ENCODE measurements at places on chromosomes 7 and 10. TPM values are rescaled to one million over a fixed set of nuclear protein-coding genes. Genes with fewer than 3 reads are reported as not detected.
A peak's percentile ranks its signal among the peaks of the same experiment; 100 is the strongest.

The CALHM3 gene
- not detected for total RNA-seq

The KIAA1217 gene
- total RNA-seq = 40.7 TPM

The PRSS1 gene
- total RNA-seq = 3.0 TPM

The SPDYE2B gene
- not detected for total RNA-seq

The CHST3 gene
- 4.7 TPM for total RNA-seq

DNA sequence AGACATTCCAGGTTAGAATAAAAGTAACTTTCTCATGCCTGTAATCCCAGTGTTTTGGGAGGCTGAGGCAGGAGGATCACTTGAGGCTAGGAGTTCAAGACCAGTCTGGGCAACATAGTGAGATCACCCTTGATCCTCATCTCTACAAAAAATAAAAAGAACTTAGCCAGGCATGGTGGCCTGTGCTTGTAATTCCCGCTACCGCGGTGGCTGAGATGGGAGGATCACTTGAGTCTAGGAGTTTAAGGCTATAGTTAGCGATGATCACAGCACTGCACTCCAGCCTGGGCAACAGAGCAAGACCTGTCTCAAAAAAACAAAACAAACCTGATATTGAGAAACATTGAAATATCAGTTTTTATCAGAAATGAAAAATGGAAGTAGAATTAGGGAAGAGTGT lies 4.6 kb downstream of the TET1 start:
- no peaks in the 10 kb centered on the region for H3K36me3 ChIP-seq
- H3K4me3 ChIP-seq = no peak overlapping the region
- H3K4me1 ChIP-seq = peaks cover 36% of the 10 kb centered on the region
- DNase-seq = no peak
- H3K27ac ChIP-seq = no peak overlapping the region
- peaks cover 55% of the 10 kb centered on the region for H3K27me3 ChIP-seq

- H3K36me3 ChIP-seq = no peaks in the 10 kb centered on the region
- no peak for DNase-seq
- no peaks in the 10 kb centered on the region for H3K4me1 ChIP-seq
- H3K4me3 ChIP-seq = no peak overlapping the region
- H3K27me3 ChIP-seq = no peaks in the 10 kb centered on the region
Measured at GRCh38 chr10:58735087-58735486, 222.4 kb downstream of the BICC1 start.

GRCh38 chr7:128744366-128744905 lies 5.3 kb downstream of the CALU start:
- H3K27ac ChIP-seq = no peak overlapping the region
- peaks cover 17% of the 10 kb centered on the region for H3K4me1 ChIP-seq
- DNase-seq = no peak

- no peaks in the 10 kb centered on the region for H3K27me3 ChIP-seq
- no peak overlapping the region for H3K27ac ChIP-seq
- DNase-seq = no peak
- no peaks in the 10 kb centered on the region for H3K36me3 ChIP-seq
- no peaks in the 10 kb centered on the region for H3K4me1 ChIP-seq
Measured at GRCh38 chr7:79292834-79293233, 160.6 kb downstream of the MAGI2 start.

DNA sequence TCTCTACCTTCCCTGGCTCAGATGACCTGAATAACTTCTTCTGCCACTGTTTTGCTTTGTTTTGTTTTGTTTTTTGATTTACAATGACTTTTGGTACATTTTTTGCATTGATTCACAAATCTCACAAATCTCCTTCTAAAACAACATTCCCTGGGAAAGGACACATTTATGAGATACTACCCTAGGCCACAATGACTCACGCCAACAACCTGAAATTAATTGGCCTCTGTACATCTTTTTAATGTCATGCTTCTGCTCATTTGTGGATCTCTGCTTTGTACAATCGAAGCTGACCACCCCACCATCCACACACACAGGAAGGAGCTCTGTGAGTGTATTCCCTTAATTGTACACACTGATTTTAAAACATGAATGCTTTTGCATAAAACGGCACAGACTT lies 156.7 kb upstream of the PFKP start:
- H3K4me1 ChIP-seq = no peaks in the 10 kb centered on the region
- H3K27ac ChIP-seq = no peak overlapping the region
- H3K36me3 ChIP-seq = no peaks in the 10 kb centered on the region
- H3K4me3 ChIP-seq = no peak overlapping the region
- no peaks in the 10 kb centered on the region for H3K27me3 ChIP-seq
- DNase-seq = no peak

DNA sequence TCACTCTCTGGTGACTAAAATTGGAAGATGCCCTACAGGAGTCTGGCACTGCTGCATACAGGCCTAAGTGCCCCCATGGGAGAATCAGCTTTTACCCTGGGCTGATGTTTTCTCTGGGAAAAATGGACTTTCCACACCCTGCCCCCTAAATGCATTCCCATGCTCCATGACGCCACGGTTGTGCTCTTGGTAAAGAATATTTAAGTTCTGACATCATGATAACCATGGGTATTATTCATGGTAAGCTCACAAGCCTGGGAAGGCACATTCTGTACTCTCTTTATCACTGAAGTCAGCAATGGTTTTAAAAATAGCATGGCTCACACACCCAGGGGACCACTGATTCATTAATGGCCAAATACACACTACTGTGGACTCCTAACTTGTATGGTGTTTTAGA lies 43.4 kb downstream of the HIPK2 start:
- no peak overlapping the region for H3K4me3 ChIP-seq
- DNase-seq = no peak
- peaks cover 2% of the 10 kb centered on the region for H3K36me3 ChIP-seq
- peaks cover 80% of the 10 kb centered on the region for H3K4me1 ChIP-seq
- no peak overlapping the region for H3K27ac ChIP-seq
- H3K27me3 ChIP-seq = no peaks in the 10 kb centered on the region

DNA sequence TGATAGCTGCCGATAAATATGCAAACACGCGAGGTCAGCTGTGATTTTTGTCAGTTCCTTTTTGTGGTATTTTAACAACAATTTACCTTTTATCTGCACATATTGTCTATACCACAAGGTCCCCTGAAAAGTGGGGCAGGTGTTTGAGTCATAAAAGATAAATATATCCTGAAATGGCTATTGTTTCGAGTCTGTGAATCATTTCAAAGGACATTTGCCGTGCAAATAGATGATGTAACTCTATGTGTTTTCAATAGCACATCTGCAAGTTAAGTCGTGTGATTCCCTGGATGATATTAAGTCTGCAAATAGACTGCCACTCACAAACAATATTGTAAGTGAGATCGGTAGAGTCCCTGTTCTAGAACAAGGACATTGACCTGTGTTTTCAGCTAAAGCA lies 193.0 kb upstream of the PITRM1 start:
- H3K27ac ChIP-seq = peak overlapping the region; percentile 52
- no peaks in the 10 kb centered on the region for H3K27me3 ChIP-seq
- no peaks in the 10 kb centered on the region for H3K4me1 ChIP-seq
- no peaks in the 10 kb centered on the region for H3K36me3 ChIP-seq

DNA sequence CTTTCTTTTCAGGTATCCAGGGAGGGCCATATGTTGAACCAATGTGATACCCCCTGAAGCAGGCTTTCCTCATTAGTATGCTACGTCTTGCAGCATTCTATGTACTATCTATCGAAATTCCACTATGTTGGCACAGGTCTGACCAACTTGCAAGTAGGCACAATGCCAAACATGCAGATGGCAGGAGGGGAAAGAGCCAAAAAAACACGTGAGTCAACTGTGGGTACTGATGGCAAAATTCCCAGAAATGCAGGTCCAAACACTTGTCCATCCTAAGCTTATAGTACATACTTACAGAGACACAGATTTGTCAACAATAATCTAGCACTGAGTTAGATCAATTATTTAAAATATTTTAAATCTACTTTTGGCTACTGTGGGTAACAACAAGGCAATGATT lies 394.9 kb downstream of the DGKB start:
- H3K27ac ChIP-seq = no peak overlapping the region
- no peaks in the 10 kb centered on the region for H3K36me3 ChIP-seq
- no peak overlapping the region for H3K4me3 ChIP-seq
- DNase-seq = no peak
- no peaks in the 10 kb centered on the region for H3K27me3 ChIP-seq
- H3K4me1 ChIP-seq = no peaks in the 10 kb centered on the region

DNA sequence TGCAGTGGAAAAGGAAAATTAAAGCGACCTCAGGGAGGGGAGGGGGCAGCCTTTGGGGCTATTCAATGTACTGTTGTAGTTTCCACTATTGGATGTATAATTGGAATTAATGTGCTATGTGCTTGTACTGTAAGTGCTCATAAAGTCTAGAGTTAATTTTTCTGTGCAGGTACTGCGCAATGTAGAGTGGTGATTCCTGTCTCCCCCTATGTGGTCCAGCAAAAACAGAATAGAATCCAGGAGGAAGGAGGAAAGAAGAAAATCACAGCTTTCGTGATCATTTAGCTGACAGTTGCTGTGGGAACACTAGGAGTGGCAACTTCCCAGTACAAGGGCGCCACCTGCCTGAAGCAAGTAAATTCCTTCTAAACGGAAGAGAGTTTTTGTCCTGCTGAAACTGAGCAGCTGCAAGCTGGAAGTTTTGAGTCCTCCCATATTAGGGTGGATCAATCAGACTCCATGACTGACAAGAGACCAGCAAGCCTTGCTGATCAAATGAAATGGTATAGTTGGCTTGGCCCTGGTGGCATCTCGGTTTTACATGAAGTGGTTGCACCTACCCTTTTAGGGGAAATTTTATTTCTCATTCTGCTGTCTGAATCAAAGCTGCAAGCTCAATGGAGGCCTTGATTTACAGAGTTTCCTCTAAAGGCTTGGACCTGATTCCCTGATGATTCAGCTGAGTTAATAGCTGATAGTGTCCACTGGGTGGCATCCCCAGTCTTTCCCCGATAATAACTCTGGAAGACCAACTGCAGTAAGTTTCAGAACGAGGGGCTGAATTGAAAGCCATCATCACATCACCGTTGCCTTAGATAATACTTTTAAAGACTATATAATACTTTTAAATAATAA lies 299.8 kb downstream of the HGF start:
- H3K27ac ChIP-seq = no peak overlapping the region
- H3K36me3 ChIP-seq = no peaks in the 10 kb centered on the region
- no peak overlapping the region for H3K4me3 ChIP-seq
- H3K27me3 ChIP-seq = no peaks in the 10 kb centered on the region
- no peaks in the 10 kb centered on the region for H3K4me1 ChIP-seq

DNA sequence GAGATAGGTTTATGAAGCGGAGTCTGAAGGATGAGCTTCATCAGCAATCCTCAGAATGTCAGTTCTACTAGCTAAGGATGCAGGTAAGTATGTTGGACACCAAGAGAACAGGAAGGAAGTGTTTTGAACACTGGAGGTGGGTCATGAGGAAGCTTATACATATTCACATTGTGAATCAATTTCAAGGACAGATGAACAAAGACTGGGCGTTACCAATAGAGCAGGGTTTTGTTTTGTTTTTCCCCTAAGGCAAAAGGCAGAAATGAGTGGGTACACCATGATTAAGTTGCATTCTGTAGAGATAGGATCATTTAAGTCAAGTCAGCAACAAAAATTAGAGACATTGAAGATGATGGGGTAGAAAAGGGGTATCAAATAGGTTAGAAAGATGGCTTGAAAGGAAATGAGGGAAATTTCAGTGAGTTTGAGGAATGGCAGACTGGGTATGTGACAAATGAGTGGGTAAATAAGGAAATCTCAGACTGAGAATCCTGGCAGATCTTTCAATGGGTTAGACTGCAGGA lies 51.7 kb downstream of the MEST start:
- H3K4me3 ChIP-seq = no peak overlapping the region
- DNase-seq = no peak
- peak overlapping the region; percentile 31 for H3K27ac ChIP-seq

- H3K36me3 ChIP-seq = no peaks in the 10 kb centered on the region
- no peak overlapping the region for H3K4me3 ChIP-seq
- peaks cover 44% of the 10 kb centered on the region for H3K4me1 ChIP-seq
- no peak for DNase-seq
Measured at GRCh38 chr7:81770728-81771223, 929 bp upstream of the HGF start.

GRCh38 chr7:108310351-108310750 lies 145.9 kb downstream of the NRCAM start:
- no peaks in the 10 kb centered on the region for H3K27me3 ChIP-seq
- H3K36me3 ChIP-seq = no peaks in the 10 kb centered on the region
- H3K4me3 ChIP-seq = no peak overlapping the region
- no peaks in the 10 kb centered on the region for H3K4me1 ChIP-seq

DNA sequence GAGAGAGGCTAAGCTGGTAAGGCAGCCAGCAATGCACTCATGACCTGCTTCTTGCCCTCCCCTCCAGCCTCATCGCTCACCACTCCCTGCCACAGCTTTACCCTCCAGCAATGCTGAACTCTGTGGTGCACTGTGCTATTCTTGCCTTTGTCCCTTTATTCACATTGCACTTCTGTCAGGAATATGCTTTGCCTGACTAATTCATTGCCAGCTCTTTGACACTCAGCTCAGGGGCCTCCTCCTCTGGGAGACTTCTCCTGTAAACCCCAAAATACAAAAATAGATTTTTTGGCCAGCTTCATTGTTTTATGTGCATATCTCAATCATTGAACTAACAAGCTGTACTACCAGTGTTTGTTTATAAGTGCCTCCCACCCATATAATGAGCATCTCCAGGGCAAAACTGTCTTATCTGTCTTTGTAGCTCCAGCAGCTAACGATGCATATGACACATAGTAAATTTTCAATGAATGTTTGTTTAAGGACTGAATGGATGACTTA lies 8.2 kb downstream of the CNNM1 start:
- no peak for DNase-seq
- no peaks in the 10 kb centered on the region for H3K4me1 ChIP-seq
- no peak overlapping the region for H3K27ac ChIP-seq
- H3K36me3 ChIP-seq = no peaks in the 10 kb centered on the region
- no peaks in the 10 kb centered on the region for H3K27me3 ChIP-seq

DNA sequence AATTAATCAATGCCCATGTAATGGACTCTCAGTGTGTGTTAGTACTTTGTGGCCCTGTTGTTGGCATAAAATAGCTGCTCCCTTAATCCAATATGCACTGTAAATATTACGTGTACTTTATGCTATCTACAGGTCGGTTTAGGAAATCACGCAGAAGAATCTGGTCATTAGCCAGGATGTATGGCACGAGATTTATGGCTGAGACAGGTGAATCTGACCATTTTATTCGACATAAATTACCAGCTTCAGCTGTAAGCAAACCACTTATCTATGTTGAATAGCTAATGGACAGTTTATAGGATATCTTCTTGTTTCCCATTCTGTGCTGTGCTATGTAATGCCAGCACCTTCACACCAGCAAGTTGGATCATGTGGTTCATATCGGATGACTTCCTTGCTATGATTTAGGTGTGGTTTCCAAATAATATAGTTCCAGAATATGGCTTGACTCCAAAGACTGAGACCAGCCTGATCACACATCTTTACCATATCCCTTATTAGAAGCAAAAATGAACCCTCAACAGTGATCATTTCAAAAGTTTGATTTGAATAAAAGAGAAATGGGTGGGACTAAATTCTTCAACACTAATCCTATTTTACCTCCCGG lies 301.4 kb downstream of the AHR start:
- H3K4me3 ChIP-seq = no peak overlapping the region
- H3K36me3 ChIP-seq = no peaks in the 10 kb centered on the region
- H3K27ac ChIP-seq = no peak overlapping the region
- no peaks in the 10 kb centered on the region for H3K4me1 ChIP-seq
- H3K27me3 ChIP-seq = no peaks in the 10 kb centered on the region

GRCh38 chr7:156703773-156704482 lies 63.4 kb downstream of the RNF32 start:
- DNase-seq = no peak
- no peak overlapping the region for H3K27ac ChIP-seq
- no peak overlapping the region for H3K4me3 ChIP-seq
- peaks cover 4% of the 10 kb centered on the region for H3K4me1 ChIP-seq
